ENCODE measurements at places on chromosomes 3 and 15. TPM values are rescaled to one million over a fixed set of nuclear protein-coding genes. Genes with fewer than 3 reads are reported as not detected.

Gene RBPMS2
- not detected for total RNA-seq

Gene FMN1
- 0.05 TPM for total RNA-seq

Gene PRSS50
- total RNA-seq, result not detected

Gene TPM1
- 7.4 TPM for total RNA-seq

Gene UACA
- total RNA-seq, result 2.2 TPM

Gene C2CD4B
- not detected for total RNA-seq

Gene ASB14
- total RNA-seq, result not detected

Gene PRR23C
- not detected for total RNA-seq

DNA sequence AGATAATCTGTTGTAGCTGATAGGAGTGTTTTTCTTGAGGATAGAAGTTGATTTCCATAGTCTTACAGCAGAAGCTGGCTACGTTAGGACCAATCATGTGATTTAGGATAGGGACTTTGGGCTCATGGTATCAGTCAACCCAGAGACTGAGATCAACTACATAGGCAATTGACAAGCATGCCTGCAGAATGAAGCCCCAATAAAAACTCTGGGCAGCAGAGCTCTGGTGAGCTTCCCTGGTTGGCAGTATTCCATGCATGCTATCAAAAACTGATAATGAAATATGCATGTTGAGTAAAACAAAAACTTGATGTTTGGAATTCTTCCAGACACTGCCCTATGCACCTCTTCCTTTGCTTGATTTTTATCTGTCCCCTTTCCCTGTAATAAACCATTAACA lies 38.0 kb downstream of the SUCNR1 start:
- H3K4me1 ChIP-seq, result no peaks in the 10 kb centered on the region
- no peak for DNase-seq
- peaks cover 8% of the 10 kb centered on the region for H3K27me3 ChIP-seq
- no peaks in the 10 kb centered on the region for H3K36me3 ChIP-seq
- H3K27ac ChIP-seq, result no peak overlapping the region

DNA sequence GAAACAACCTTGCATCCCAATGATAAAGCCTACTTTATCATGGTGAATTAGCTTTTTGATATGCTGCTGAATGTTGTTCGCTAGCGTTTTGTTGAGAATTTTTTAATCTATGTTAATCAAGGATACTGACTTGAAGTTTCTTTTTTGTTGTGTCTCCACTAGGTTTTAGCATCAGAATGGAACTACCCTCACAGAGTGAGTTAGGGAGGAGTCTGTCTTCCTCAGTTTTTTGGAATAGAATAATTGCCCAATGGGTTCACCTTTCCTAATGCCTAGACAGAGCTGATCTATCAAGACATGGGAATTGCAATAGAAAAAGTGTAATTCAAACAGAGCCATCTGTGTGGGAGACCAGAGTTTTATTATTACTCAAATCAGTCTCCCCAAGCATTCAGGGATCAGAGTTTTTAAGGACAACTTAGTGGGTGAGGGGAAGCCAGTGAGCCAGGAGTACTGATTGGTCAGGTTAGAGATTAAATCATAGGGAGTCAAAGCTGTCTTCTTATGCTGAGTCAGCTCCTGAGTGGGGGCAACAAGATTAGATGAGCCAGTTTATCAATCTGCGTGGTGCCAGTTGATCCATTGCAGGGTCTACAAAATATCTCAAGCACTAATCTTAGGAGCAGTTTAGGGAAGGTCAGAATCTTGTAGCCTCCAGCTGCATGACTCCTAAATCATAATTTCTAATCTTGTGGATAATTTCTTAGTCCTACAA lies 237.4 kb upstream of the PPP2R3A start:
- DNase-seq, result no peak
- H3K4me1 ChIP-seq, result no peaks in the 10 kb centered on the region
- H3K36me3 ChIP-seq, result no peaks in the 10 kb centered on the region
- H3K27ac ChIP-seq, result no peak overlapping the region
- H3K4me3 ChIP-seq, result no peak overlapping the region

DNA sequence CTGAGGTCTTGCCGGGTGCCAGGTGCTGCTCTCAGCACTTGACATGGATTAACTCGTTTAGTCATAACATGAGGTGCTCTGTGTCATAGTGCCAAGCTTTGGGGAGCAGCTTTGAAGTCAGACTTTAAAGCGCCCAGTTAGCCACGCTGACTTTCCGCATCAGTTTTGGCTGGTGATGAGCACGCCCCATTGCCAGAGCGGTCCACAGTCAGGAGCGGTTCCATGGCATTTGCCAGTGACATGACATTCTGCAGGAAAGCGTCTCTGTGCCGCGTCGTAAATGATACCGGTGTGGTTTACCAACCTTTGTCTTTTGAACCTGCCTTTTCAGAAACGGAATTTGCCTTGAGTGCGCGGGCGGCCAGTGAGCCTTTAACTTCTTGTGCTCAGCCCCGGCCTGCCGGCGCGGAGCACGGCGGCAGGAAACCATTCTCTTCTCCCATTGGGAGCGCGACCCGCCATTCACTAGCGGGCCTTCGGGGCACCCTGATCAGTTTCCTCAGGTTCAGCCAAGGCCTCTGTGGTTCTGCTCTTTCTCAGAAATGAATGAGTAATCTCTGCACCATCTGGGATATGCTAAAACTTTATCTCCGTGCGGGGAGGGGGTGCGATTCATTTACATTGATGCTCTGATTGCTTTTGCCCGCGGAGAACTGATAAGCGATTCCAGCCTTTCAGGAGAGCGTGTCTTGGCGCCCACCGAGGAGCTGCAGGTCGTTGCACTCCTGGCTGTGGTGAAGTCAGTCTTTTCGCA lies 1.7 kb upstream of the SLC2A2 start:
- peak; percentile 65 for DNase-seq
- no peaks in the 10 kb centered on the region for H3K36me3 ChIP-seq
- peaks cover 2% of the 10 kb centered on the region for H3K4me1 ChIP-seq
- peaks cover 21% of the 10 kb centered on the region for H3K27me3 ChIP-seq
- H3K4me3 ChIP-seq, result no peak overlapping the region

DNA sequence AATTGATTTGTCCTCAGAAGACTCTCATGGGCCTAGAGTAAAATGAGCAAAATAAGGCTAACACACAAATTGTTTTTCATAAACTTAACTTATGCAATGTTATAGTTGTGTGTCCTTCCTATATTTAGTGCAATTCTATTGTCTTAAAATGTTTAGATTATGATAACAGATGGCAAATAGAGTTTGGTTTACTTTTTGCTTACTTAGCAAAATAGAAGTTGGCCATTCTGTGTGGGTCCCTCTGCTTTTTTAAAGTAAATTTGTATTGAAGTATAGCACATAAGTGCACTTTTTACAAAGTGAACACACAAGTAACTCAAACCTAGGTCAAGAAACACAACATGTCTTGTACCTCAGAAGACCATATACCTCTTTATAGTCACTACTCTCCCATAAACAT lies 150.6 kb upstream of the RARB start:
- no peak for DNase-seq
- no peak overlapping the region for H3K4me3 ChIP-seq
- H3K4me1 ChIP-seq, result no peaks in the 10 kb centered on the region
- H3K36me3 ChIP-seq, result no peaks in the 10 kb centered on the region
- no peak overlapping the region for H3K27ac ChIP-seq

- DNase-seq, result no peak
- no peaks in the 10 kb centered on the region for H3K4me1 ChIP-seq
- H3K27me3 ChIP-seq, result peaks cover 7% of the 10 kb centered on the region
Measured at GRCh38 chr3:14631101-14631497, 20.5 kb upstream of the CCDC174 start.
